ENCODE measurements at places on chromosomes 16 and 17.

DNA sequence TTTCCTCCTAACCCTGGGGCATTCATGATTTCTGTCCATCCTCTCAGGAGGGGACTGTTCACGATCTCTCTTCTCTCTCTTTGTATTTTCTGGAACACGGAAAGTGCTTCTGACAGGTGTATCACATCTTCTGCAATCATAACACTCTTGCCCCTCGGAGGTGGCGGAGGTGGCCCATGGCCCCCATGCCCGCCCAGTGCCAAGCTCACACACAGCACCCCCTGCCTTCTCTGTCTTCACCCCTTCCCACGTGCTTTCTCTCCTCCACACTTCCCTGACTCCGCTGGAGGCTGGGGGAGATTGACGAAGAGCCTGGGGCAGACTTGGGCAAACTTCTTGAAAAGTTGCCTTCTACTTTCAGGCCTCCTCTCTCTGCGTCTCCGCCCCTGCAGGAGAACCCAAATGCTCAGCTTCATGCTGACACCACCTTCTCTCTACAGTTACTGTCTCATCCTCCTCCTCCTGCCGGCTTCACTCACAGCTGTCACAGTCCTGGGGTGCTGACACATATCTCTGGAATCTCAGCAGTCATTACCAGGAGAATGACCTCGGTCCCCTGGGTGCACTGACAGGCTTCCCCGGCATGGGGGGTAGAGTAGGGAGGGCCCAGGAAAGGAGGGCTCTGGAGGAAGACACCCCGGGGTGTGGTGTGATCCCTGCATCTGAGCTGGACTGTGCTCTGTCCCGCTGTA is 127.1 kb downstream of the ENGASE start:
- DNase-seq, result no peak

DNA sequence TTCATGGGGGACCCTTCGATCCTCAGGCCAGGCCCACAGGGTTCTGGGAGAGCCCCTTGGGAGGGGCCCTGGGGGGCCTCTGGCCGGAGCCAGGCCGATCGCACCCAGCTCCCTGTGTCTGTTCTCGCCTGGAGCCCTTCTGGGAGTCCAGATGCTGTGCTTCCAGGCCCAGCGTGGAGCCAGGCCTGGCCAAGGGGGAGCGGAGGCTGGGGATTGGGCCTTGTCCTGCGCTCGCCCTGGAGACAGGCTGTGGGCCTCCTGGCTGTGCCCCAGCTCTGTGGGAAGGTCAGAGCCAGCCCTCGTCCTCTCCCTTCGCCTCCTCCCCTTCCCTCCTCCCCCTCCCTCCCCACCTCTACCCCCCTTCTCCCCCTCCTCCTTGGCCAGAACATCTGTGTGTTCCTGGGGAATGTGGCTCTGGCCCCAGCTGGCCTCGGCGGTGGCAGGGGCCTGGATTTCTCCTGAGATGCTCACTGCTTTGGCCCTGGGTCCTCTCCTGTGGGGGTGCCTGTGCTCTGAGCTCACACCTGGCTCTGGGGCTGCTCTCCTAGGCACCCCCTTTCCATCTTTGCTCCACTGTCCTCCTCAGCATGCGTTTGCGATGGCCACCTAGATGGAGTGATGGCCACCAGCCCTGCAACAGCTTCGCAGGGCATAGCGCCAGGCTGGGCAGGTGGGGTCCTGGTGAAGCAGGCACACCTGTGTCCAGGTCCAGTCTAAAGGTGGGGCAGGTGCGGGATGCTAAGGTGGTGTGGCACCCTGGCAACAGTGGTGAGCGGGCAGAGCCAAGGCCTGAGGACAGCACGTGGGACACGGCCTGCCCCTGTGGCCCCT is 90.6 kb upstream of the CIBAR2 start:
- no peak for DNase-seq

DNA sequence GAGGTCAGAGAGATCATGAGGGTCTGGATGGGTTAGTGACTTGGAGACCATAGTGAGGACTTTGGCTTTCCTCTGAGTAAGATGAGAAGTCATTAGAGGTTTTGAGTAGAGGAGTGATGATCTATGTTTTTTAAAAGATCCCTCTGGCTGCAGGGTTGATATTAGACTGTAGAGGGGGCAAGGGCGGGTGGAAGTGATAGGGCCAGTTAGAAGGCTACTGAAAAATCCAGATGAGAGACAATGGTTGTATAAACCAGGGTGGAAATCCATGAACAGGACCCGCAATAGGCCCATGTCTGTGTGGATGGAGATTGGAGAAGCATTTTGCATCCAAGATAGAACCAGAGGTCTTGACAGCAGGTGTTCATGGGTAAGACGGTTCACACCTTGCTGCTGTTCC is 9.8 kb downstream of the ITGAL start:
- no peak for DNase-seq

DNA sequence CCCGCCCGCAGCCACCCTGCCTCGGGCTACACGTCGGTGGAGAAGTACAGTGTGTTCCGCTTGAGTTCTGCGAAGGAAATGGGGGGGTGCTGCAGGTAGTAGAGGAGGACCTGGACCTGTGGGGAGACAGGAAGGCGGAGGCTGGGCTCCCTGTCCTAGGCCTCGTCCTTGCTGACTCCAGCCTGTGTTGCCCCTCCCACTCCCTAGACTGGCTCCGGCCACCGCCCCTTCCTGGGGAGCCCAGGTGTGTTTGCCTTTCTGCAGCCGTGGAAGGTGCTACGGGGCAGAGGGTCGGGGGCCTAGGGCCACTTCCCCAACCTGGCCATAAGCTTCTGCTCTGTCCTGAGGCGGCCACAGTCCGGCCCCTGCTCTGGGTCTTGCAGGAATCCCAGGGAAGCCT is 9.1 kb downstream of the TIMM22 start:
- DNase-seq, result no peak

DNA sequence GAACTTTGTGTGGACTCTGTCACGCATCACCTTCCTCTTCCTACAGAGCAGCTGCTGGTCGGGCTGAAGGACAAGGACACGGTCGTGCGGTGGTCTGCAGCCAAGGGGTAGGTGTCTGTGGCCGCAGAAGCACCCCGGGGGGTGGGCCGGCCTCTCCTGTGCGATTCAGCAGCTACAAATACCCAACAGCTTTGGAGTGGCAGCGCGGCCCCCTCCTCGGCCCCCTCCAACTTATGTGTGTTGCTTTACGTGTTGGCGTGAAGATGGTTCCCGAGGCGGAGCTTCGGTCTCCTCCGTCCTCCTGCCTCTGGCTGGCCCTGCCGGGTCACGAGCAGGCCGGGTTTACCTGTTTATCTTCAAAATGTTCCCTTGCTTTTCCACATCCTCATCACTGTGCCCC is 32.3 kb downstream of the ZNF750 start:
- no peak for DNase-seq

- DNase-seq, result no peak
Measured at GRCh38 chr17:40371261-40371929, 6.9 kb upstream of the GJD3 start.

- DNase-seq, result no peak
Measured at GRCh38 chr17:10499950-10500349, 18.4 kb downstream of the MYH1 start.

GRCh38 chr17:18932360-18933055 is 19.5 kb upstream of the SLC5A10 start:
- DNase-seq, result no peak

DNA sequence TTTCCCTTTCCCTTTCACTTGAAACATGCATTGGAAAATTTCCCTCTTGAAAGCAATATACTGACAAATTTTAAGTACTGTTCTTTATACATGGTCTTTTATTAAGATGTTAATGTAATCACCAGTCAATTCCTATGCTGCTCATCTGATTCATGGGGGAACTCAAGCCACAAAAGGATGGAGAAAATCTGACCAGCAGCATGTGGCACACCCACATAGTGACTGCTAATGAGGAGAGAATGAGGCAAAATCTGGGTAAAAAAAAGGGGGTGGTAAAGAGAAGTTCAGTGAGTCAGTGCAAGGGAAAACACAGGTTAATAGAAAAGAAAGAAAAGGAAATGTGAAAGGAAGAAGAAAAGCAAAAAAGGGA is 11.3 kb downstream of the RFFL start:
- no peak for DNase-seq

DNA sequence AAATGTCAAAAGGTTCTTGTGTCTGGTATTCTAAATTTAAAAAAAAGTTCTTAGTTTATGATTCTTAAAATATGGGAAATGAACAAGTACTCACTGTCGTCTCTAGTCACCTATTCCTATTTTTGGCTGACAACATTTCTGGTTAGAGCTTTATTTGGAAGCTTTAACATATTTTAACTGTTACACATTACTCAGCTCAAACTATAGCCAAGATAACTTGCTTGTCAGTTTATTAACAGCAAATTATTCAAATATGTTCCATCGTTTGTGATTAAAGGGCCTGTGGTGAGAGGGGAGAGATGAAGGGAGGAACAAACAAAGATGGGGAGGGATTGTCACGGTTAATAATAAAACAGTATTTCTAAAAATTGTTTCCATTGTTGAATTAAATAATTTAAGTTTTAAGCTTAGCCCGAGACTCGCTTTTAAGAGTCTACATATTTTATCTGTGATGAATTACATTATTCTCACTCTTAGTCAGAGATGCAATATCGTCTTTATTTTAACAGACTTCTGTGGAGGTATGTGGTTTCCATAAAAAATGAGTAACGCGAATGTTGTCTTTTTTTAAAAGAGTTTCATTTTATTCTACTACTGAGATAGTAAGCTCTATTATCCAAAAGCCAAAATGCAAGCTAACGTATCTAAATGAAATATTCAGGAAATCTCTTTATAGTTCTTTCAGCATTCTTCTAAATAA is 321.9 kb upstream of the PMFBP1 start:
- DNase-seq, result no peak

DNA sequence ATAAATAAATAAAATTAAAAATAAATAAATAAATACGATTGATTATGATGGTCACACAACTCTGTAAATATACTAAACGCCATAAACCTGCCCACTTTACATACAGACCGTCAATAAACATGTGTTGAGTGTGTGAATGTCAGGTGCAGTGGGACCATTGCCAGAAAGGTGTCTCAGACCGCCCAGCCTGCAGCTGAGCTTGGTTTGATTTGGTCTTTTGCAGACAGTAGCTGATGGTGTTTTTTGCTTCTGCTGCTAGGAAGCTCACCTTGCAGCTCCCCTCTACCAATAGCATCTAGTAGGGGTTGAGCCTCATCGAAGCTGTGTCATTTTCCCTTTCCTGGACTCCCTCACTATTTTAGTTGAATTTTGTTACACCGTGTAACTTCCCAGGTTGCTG is 23.5 kb downstream of the UBALD1 start:
- DNase-seq, result no peak

- DNase-seq, result no peak
Measured at GRCh38 chr16:4911970-4912386, 25.0 kb downstream of the PPL start.

DNA sequence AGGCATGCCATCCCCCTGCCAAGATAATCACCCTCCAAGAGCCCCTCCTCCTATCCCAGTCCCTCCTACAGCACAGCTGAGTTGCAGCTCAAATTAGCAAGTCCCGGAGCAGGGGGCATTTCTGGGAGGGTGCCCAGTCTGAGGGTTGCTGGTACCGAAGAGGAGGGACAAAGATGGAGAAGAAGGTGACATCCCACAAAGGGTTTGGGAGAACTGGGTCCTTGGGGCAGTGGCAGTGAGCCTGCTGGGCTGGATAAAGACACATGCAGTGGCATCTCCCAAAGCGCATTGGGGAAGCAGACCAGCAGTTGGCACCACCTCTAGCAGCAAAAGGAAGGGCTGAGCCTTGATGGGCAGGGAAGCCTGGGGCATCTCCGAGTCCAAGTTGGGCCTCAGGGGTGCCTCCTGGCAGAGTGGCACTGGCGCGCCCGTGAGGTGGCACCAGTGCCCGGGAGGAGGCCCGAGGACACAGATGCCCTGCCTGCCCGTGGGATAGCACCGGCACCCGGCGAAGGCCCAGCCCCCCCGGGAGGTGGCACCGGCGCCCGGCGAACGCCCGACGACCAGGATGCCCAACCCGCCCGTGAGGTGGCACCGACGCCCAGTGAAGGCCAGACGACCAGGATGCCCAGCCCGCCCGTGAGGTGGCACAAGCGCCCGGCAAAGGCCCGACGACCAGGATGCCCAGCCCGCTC is 622 bp downstream of the TOM1L2 start:
- DNase-seq, result no peak

- DNase-seq, result no peak
Measured at GRCh38 chr17:33954597-33954996, 300.5 kb upstream of the CCL2 start.

DNA sequence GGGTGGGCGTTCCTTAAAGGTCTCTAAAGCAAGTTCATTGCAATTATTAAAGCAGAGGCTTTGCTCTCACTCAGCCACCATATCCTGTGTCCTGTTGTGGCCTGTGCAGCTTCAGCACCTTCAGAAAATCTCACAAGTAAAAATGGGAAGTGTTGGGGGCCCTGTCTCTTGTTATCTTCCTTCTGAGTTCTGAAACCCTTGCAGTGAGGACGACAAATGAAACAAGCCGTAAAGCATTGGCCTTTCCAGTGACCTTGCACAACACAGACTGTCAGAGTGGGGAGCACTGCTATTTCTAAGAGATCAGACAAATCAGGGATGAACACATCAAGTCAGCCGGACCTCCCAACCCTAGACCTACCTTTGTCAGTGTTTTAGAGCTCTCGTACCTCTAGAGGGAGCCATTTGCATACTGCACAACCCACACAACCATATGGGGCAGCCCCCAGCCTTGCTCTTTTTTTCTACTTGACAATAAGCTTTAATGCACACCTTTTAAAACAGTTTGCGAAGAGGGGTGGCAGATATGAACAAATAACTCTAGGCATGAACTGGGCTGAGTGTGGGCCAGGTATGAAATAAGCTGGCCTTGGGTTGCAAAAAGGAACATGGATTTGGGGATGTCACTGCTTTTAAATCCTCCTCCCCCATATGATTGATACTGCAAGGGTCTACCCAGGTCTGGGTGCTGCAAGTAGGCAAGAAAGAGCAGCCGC is 89.8 kb downstream of the KATNIP start:
- DNase-seq, result no peak

DNA sequence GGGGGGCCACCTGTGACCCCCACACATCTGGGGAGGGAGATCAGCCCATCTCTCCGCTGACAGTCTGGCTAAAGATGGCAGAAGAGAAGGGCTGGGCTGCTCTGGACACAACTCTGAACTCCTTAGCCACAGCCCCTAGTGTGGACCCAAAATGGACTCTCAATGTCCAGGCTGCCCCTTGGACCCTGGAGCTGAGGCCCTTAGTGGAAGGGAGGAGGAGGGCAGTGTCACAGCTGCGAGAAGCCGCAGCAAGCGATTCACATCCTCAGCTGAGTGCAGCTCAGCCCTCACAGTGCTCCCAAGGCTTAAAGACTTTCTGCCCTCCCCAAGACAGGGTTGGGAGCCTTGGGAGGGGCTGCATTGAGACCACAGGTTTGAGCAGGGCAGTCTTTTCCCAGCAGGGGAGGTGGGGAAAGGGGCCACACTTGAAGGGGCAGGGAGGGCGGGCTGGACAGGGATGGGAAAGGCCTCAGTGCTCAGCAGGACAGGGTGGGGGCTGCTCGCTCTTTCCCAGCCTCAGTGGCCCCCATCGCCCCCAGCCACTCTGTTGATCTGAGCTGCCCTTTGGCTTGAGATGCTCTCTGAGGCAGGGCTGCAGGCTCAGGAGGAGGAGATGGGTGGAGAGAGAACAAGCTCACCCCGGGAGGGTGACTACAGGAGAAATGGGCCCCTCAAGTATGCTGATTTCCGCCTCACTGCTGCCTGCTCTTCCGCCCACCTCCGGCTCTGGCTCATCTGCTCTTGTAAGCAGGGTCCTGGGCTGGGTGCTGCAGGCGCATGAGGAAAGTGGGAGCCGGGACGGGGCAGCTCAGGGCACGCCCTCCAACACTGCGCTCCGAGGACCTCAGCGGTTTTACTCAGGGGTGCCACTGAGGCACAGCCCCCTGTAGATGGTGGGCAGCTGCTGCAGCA is 50.9 kb upstream of the MTSS2 start:
- DNase-seq, result no peak

- no peak for DNase-seq
Measured at GRCh38 chr16:22675745-22676540, 138.0 kb upstream of the HS3ST2 start.

Data from activated CD4-positive, alpha-beta T cell treated with anti-CD3 and anti-CD28 coated beads, Interleukin-2, amount 50 U/mL, for 24 hours (primary cell).